ENCODE measurements at places on chromosomes 16 and 17.

DNA sequence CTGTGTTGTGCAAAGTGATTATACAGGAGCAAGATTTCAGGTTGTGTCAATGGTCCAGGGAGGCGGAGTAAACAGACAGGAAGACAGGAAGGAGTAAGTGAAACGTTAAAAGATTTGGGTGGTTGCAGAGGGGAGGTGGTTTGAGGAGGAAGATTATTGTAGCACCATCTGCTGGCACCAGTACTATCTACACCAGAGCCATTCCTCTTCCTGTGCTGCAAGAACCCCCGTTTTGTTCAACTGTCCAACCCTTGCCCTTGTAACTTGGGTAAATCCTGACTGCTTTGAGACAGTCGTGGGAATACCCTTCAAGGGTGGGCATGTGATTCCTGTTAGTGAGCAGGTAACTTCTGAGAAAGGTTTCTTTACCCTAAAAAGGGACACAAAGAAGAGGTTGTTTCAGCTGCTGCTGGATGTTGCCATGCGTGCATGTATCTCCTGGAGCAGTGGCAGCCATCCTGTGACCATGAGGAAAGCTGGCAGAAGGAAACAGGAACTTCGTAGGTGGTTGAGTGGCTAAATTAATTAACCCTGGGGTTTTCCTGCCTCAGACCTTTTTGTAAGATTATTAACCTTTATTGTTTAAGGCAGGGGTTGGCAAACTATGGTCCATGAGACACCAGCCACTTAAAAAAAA lies 124.1 kb downstream of the PRKCA start:
- DNase-seq = peak; percentile 7

DNA sequence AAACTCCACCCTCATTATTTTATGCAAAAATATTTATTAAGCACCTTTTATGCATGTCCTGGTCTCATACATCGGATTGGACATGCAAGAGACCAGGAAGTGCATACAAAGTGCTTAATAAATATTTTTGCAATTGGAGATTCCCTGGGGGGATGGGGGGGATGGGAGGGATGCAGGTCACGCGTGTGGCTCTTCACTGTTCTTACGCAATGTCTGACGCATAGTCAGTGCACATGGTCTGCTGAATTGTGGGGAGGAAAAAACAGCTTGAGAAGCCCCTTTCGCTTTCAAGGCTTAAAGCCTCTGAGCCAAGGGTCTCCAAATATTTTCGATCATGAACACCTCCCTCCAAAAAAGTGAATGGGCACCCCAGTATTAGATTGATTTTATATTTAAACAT lies 96.7 kb upstream of the XYLT1 start:
- no peak for DNase-seq

- no peak for DNase-seq
These were observed at the start of gene MRC2 for GRCh38 chr17:62627219-62627903. MRC2 (plus strand) TSS chr17:62627670; CDS start chr17:62627803, 133 bp downstream.

GRCh38 chr17:5031365-5032082 lies 3.7 kb downstream of the SLC52A1 start:
- DNase-seq = peak; percentile 74

GRCh38 chr16:53787423-53787822 lies 83.5 kb downstream of the FTO start:
- no peak for DNase-seq

DNA sequence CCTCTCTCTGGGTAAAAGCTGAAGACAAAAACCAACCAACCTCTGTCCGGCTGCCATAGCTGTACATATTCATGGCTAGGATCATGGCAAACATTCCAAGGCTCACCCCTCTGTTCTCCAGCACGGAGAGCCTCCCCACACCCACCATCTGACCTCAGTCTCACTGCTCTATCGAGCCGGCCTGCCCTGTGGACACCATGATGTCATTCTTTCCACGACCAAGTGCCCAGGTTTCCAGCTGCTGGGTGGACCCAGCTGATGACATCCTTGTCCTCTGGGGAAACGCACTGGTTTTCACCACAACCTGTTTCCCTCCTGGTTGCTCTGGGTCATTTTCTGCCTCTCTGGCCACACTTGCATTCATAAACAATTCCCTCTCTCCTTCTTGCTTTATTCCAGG lies 67.7 kb downstream of the NDEL1 start:
- DNase-seq = no peak

- no peak for DNase-seq
These were observed 42.3 kb downstream of the IRX3 start for GRCh38 chr16:54244061-54244886.

DNA sequence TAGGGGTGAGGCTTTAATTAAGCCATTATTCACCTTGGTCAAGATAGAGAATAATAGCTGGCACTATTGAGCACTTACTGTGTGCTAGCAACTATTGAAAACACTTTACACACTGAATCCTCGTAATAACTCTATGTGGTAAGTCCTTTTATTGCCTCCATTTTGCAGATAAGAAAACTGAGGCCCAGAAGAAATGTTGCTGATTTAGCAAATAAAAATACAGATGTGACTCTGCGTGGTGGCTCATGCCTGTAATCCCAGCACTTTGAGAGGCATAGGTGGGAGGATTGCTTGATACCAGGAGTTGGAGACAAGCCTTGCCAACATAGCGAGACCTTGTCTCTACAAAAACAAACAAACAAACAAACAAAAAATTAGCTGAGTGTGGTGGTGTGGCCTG lies 19.4 kb downstream of the OTOA start:
- DNase-seq = no peak

DNA sequence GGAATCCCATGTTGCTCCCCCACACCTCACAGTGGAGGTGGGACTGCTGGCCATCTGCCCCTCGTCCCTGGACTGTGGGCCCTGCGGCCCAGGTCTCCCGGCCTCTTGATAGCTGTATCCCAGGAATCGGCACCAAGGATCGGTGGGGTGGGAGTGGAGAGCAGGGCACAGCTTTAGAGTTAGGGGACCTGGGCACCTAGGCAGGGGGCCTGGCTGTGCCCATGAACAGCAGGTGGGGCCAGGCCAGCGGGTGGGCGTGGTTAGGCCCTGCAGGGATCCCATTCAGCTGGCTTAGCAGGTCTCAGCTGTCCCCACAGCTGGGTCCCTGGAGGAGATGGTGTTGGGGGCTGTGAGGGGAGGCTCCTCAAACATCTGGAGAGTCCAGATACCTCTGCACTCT lies 49.2 kb downstream of the SREBF1 start:
- DNase-seq = no peak
